NCI-H1436 (cell line): ENCODE measurements at places on chromosomes 11 and 22.

DNA sequence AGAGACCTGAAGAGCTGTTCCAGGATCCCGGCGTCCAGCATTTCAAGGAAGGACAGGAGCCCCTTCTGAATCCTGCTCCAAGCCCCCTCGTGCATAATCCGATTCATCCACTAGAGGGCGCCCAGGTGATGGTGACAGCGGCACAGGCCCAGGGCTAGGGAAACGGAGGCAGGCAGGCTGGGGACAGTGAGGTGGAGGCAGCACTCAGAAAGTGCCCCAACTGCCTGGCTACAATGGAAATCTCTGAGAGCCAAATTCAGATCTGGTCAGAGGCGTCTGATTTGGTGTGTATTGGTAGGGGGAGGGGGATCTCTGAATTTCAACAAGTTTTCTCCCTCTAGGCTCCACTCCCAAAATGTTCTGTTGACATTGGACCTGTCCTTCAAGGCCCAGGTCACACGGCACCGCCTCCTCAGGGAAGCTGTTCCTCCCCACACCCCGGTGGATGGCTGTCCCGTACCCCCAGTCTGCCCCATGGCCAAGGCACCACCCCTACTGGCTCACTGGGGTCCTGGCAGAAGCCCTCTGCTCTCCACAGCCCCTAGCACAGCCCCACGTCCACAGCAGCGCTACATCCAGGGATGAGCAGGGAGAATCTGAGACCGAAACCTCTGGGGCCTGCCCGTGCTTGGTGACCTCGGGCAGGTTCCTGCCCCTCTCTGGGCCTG is 142.9 kb downstream of the CRYBB2 start:
- peak; percentile 36 for DNase-seq

DNA sequence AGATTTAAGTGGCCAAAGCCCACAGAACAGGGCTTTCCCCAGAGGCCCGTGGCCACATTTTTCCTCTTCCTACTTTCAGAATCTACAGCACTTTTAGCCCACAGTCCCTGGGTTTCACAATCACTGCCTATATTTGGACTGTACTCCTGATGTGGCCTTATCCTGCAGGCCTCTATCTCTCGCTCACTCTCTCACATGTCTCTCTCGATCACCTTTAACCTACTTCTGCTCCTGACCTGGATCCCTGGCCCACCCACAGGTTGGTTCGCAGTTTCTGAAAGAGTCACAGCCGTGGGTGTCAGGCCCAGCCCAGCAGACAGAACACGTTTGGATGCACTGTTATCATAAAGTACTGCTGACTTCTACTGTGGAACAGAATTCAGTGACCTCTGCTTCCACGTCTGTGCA is 55.5 kb downstream of the LARGE1 start:
- no peak for DNase-seq

DNA sequence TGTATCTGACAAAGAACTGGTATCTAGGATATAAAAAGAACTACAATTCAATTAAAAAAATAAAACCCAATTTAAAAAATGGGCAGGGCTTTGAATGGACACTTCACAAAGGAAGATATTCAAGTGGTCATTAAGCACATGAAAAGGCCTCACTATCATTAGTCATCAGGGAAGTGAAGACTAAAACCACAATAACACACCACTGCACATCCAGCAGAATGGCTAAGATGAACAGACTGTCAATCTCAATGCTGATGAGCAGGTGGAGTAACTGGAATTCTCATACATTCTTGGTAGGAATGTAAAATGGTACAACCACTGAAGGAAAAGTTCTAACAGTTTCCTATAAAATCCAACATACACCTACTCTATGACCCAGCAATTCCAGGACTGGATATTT is 8.9 kb downstream of the HPS4 start:
- no peak for DNase-seq

DNA sequence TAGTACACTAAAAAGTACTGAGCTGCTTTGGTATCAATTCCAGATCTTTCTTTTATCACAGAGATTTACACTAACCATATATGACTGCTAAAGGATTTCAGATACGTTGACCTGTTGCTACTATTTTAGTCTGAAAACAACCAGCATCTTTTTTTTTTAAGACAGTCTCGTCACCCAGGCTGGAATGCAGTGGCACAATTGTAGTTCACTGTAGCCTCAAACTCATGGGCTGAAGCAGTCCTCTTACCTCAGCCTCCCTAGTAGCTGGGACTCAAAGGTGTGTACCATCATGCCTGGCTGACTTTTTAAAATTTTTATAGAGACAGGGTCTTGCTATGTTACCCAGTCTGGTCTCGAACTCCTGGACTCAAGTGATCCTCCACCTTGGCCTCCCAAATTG is 24.2 kb upstream of the L3MBTL2 start:
- no peak for DNase-seq

- peak; percentile 44 for DNase-seq
These were observed 24.2 kb upstream of the TMEM123 start for GRCh38 chr11:102476812-102477211.

GRCh38 chr11:134999590-134999989 is 587.5 kb upstream of the B3GAT1 start:
- DNase-seq, result no peak
